ENCODE measurements at places on chromosomes 6 and 20.

DNA sequence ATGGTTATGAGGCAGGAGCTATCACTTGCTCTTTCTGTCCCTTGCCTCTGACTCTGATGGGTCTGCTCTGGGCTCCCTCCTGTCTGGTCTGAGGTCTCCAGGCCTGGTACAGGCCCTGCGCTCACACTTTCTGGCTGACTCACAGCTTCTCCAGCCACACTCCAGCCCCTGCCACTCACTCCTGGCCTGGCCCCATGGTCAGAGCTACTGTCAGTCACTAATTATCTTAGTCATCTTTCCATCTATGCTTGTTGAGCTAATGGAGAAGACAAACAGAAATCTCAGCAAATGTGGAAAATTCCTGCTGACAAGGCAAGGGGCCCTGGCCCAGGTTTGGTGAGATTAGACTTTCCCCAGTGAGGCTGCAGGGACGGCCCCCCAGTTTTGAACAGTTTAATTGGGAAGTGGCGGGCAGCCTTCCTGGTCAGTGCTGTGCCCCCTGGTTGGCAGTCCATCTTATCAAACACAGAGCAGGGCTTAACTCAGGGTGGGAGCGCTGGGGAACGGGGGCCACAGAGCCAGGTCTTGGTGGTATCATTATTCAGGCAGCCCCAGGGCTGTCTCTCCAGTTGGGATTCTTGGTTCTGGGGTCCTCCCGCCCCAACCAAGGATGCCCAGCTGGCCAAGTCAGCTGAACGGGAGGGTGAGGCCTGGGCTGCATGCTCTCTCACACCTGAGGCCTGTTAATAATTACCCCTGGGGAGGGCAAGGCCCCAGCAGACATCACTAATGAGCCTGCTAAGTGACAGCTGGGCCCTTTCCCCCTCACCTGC lies 63.4 kb downstream of the VEGFA start:
- no peak for DNase-seq

DNA sequence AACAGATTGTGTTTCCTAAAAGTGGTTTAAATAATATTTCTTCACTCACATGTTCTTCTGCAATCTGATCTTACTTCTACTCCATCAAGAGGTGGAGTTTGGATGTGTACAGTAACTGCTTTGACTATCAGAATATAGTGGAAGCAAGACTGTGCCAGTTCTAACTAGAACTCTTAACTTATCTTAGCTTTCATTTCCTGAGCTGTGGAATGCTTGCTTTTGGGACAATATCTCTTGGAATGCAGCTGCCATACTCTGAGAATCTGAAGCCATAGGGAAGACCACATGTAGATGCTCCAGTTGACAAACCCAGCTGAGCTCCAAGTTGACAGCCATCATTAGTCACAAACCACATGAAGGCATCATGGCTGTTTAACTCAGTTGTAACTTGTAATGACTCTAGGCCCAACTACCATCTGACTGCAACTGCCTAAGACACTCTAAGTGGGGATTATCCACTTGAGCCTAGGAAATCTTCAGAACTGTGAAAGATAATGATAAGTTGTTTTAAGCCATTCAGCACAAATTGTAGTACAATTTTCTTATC lies 40.8 kb upstream of the MAN1A1 start:
- no peak for DNase-seq

- no peak for DNase-seq
These were observed 114.1 kb upstream of the FRMD1 start for GRCh38 chr6:168192901-168193815.

DNA sequence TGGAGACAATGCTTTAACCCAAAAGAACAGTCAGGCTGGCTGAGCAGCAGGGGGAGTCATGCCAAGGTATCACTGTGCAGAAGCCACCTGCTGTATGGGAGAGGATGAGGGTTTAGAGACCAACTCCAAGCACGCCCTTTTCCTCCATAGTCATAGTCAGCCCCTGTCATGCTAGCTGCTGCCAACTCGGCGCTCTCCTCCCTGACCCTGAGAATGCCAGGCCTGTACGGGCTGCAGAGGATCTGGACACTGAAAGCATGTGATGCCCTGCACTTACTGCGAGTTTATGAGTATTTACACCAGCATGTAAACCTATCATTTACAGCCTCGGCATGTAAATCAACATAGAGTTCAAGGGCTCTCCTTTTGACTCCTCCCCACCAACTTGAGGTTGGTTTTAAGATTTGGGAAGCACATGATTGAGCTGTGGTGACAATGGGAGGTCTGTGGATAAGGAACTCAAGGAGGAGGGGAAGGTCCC lies 11.7 kb upstream of the SCUBE3 start:
- no peak for DNase-seq

GRCh38 chr6:157650801-157651200 lies 172.2 kb upstream of the SNX9 start:
- DNase-seq, result no peak

- no peak for DNase-seq
These were observed 28.1 kb upstream of the AKIRIN2 start for GRCh38 chr6:87729965-87730719.

DNA sequence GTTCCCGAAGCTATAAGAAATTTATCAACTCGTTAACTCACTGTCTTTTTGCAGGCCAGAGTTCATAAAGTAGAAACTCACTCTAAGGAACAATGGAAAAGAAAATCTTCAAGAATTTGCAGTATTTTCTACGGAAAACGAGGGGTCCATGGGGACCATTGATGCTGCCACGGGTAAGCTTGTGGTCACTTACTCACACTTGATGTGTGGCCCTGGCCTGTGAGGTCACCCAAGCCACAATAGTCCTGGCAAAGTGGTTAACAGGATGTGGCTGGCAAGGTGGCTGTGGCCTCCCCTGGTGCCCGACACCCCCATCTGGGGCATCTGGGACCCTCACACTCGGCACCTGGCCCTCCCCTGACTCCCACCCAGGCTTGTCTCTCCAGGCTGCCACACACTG lies 123.4 kb downstream of the C6orf118 start:
- no peak for DNase-seq

GRCh38 chr6:166678426-166678825 lies 51.4 kb upstream of the RPS6KA2 start:
- no peak for DNase-seq

Measured in esophagus squamous epithelium (tissue), 5 donors.